ENCODE measurements at places on chromosomes 7 and 10.

DNA sequence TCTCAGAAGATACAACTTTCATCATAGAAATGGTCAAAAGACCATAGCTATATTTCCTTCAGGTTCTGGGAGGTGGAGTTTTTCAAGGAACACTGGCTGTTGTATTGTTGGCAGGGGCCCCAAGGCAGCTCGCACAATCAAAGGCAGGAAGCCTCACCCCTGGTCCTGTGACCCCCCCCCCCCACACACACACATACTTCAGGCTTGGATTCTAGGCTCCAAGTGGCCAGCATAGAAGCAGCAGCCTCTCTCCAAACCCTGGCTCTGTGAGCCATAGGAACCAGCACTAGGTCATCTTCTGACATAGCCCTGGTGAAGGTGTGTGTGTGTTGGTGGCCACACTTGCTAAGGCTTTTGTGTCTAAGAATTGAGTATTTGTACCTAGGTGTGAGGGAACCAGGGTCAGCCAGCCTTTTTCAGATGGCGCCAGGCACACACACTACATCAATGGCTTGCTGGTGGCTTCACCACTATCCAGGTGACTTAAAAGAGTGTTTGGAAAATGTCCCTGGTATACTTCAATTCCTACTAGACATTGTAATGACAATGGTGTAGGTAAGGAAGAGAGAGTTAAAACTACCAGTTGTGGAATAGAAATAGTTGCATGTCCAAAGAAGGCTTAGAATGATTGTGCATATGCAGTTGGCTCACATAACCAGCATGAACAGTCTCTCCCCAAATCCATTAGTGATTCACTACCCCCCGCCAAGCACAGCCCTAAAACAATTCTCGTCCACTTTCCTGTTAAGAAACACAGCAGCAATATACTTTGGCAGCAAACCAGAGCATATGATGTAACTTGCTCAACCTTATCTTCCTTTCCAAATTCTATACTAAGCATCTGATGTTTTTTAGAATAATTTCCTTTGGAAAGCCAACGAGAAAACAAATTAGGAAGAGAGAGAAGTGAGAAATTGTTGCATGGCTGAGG lies 91.3 kb downstream of the AVL9 start:
- DNase-seq = no peak

DNA sequence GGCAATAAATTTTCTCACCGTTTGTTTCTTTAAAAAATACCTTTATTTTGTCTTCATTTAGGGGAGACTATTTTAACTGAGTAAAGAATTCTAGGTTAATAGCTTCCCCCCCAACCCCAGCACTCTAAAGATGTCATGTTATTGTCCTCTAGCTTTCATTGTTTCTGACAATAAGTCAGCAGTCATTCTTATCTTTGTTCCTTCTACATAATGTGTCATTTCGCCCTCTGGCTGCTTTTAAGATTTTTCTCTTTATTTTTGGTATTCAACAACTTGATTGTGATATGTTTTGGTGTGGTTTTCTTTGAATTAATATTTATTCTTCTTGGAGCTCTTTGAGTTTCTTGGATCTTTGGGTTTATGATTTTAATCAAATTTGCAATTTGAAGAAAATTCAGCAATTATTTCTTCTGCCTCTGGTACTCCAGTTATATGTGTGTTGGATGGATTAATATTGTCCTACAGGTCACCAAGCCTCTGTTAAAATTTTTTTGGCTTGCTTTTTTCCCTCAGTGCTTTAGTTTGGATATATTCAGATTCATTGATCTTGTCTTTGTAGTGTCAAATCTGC lies 64.6 kb upstream of the ELN start:
- DNase-seq = no peak

DNA sequence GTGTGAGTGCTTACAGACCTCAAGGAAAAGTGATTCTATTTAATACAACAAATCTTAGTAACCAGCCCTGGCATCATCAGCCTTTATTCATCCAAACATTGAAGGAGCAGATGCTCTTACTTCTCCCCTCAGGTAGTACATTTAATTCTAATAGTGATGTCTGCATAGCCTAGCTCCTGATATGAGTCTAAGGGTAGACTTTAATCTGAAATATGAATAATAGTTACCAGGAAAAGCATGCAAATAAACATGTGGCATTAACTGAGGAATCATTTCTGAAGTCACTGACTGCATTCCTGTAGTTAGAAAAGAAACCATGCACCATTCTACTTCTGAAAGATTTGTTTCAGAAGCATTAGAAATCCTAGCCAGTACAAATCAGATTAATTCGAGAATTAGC lies 25.7 kb upstream of the LMBR1 start:
- DNase-seq = no peak

GRCh38 chr7:144787127-144787526 lies 48.7 kb downstream of the TPK1 start:
- no peak for DNase-seq

- DNase-seq = no peak
Observed at GRCh38 chr10:42999385-43000020, 77.4 kb upstream of the RET start.

GRCh38 chr10:687583-688311 lies 1.7 kb downstream of the DIP2C start:
- DNase-seq = no peak

GRCh38 chr10:22646388-22646853 lies 68.0 kb downstream of the PIP4K2A start:
- no peak for DNase-seq

DNA sequence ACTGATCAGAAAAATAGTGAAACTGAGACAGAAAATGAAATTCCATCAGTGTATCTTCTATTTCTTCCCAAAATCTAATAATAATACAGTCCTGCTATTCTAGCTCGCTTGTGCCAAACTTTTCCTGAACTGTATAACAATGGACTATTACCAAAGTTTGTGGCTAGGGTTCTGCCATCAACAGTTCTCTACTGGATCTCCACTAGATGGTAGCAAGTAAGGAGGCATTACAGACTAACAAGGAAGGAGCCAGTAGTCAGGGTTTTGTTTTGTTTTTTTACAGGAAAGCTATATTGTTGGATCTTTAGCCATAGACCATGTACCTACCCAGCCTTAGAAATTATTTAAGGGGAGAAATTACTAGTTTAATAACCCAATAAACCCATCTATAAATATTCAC lies 10.8 kb downstream of the MTERF1 start:
- no peak for DNase-seq

DNA sequence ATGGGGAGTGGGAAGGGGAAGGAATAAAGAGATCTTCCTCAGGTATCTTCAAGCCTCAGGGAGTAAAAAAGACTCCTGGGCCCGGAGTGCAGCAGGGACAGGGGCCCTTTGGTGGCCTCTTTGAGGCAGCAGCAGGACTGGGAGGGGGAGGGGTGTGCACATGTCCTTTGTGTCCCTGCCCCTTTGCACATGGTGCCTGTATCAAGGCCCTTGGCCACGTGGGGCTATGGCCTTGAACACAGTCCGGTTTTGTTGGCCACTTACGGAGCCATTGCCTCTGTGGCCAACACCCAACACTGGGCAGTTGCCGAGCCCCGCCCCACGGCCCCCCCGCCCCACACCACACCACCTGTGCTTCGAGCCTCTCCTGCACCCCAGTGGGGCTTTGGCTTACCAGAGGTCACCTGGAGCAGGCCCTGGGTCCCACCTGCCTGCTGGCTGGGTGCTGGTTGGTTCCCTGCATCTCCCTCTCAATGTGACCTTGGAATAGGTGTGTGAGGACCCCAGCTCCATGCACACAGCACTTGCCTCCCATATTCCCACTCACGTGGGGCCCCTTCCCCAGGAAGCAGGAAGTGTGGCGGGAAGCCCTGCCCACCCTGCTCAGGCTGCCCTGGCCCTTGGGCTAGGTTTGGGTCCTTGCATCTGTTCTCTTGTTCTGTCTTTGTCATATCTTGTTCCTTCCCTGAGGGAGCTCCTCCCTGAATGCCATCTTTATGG lies 5.4 kb downstream of the SAP25 start:
- DNase-seq = no peak

- no peak for DNase-seq
Observed at GRCh38 chr10:91642831-91643692, 10.2 kb upstream of the PPP1R3C start.

DNA sequence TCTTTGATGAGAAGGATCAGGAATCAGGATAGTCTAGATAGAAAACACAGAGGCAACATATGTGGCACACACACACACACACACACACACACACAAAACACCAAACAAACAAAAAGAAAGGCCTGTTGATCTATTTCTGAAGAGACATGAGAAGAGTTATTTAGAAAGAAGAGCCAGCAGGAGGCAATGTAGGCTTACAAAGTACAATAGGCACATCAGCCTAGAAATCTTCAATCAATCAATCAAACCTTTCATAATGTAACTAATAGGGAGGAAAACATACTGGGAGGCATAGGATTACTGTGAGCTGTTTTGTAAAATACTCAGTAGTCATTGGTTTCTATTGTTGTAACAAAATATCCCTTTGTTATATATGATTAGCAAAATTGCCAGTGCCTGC lies 47.3 kb upstream of the TES start:
- no peak for DNase-seq

- DNase-seq = no peak
Observed at GRCh38 chr7:91832493-91833045, 47.9 kb downstream of the MTERF1 start.

DNA sequence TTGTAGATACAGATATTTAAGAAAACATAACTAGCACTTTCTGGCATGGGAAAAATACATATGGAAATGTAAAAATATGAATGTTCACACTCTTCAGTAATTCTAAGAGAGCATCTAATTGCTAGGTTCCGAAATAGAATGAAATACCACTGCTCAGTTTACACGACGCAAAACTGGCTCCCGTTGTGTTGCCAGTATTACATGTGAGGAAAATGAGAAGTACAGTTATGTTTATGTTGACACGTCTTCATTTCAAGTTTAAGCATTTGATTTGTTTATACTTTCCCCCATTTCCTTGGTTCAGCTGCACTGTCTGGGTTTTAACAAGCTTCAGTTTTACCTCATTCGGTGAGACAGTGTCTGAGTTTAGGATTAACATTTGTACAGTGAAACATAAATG lies 275.8 kb upstream of the SEMA3D start:
- DNase-seq = no peak

GRCh38 chr10:76883596-76883995 lies 754.0 kb downstream of the KCNMA1 start:
- DNase-seq = no peak

DNA sequence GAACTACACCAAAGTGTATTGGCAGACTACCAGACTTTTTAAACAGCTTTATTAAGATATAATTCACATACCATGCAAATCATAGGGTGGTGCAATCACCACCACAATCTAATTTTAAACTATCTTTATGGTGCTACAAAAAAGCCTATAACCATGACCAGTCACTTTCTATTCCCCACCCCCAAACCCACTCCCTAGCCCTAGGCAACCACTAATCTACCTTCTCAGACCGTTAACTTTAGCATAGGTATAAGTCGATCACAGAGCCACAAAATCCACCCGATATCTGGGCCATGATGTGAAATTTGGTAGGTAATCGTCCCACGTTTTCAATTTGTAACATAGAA lies 536 bp upstream of the POM121 start:
- no peak for DNase-seq

- no peak for DNase-seq
Observed at GRCh38 chr10:6044060-6044459, 18.1 kb downstream of the IL2RA start.

DNA sequence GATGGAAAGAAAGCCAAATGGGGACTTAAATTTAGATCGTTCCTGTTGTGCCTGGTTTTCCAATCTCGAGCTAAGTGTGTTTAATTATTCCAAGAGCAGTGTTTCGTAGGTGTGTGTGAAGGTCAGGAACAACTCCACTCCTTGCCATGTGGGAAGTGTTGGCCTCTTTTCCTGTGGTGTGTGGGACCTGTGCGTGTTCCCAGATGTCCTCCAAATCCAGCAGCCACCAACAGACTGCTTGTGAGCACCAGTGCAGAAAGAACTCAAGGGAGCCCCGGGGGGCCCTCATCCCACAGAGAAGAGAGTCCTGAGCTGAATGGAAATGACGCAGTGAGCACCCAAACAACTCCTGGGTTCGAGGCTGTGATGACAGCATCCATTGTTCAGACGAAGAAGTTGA lies 227.7 kb downstream of the TMEM178B start:
- DNase-seq = no peak

- no peak for DNase-seq
Observed at GRCh38 chr7:151113344-151114150, 27.3 kb downstream of the AGAP3 start.

DNA sequence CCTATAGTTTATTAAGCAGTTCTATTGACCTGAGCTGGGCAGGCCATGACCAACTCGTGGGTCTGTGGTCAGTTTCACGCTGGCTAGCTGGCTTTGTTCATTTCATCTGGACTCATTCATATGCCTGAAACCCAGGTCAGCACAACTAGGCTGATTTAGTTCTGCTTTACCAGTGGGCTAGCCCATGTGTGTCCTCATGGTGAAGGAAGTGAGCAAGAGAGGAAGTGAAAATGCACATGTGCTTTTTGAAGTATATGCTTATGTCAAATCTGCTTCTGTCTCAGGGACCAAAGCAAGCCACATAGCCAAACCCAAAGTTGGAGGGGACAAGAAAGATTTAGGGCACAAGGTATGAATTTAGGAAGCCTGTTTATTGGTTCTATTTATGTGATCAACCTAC lies 154.5 kb downstream of the RNF133 start:
- no peak for DNase-seq

GRCh38 chr7:95718577-95719410 lies 53.6 kb upstream of the DYNC1I1 start:
- no peak for DNase-seq

DNA sequence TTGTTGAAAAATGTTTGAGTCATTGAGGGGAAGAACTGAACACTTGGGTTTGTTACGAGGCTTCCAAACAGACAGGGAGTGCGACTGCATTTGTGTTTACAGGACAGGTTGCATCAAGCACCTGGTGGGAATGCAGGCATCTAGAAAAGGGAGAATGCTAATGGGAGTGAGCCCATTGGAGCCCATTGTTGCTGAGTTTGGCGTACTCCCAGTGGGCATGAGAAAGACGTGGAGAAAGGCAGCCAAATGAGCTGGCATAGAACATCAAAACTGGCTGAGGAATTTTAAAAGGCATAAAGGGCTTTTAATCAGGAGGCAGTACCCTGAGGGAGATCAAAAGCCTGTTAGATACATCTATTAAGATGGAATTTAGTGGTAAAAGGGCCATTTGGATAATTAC lies 171.6 kb upstream of the NPSR1 start:
- DNase-seq = no peak

DNA sequence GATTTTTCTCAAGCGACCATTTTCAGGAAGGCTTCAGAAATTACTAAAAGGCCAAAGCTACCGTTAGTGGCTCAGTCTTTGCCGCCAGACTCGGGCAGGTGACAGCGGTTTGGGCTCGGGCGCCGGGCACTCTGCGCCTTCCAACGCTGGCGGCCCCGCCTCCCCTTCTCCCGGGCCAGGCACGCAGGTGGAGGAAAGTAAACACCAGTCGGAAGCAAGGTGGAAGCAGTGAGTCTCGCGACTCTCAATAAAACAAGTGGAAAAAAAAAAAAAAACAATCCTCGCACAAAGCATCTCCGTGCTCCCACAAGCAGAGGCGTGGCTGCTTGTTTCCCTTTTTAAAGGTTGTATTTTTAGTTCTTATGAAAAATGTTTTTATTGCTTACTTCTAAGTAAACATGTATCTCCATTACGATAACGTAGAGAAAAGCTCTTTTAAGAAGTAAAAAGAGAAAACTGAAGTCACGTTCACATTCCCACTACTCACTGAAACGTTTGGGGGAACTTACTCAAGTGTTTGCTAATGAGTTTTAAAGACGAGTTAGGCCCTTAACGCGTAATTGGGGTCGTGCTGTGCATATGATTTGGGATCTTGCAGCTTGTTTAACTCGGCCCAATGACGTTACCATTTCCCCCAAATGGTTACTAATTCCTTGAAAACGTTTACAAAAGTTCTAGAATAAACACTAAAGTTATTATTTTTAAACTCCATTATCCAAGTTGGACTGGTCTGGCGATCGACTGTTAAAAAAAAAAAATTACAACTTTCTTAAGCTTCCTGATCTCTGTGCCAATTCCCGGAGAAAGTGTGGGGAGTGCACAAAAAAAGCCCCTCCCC lies 864 bp downstream of the CDCA7L start:
- no peak for DNase-seq
